Stomach (tissue), 19 donors: ENCODE measurements at places on chromosomes 2 and 18. TPM values are rescaled to one million over a fixed set of nuclear protein-coding genes. Genes with fewer than 3 reads are reported as not detected.

- no peak for DNase-seq
These were observed 606.0 kb upstream of the GCFC2 start for GRCh38 chr2:76316691-76317090.

- DNase-seq, result no peak
These were observed 106.5 kb downstream of the PIGN start for GRCh38 chr18:62080172-62080900.

DNA sequence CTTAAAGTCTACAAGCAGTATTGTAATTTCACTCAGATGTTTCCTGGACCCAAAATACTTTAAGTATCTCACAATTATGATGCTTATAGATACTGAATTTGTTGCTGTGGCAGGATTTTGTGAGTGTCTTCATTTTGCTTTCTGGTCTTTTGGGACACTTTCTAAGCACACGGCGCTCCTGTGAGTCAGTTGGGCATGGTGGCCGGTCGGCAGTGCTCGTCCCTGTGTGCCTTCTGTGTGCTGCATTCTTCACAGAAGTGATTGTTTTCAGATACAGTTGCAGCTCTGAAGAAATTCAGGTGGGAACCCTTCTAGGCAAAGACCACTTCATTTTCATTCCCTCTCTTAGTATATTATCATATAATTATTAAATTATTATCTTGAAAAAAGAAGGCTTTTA is 273.3 kb downstream of the ZNF407 start:
- DNase-seq, result no peak

DNA sequence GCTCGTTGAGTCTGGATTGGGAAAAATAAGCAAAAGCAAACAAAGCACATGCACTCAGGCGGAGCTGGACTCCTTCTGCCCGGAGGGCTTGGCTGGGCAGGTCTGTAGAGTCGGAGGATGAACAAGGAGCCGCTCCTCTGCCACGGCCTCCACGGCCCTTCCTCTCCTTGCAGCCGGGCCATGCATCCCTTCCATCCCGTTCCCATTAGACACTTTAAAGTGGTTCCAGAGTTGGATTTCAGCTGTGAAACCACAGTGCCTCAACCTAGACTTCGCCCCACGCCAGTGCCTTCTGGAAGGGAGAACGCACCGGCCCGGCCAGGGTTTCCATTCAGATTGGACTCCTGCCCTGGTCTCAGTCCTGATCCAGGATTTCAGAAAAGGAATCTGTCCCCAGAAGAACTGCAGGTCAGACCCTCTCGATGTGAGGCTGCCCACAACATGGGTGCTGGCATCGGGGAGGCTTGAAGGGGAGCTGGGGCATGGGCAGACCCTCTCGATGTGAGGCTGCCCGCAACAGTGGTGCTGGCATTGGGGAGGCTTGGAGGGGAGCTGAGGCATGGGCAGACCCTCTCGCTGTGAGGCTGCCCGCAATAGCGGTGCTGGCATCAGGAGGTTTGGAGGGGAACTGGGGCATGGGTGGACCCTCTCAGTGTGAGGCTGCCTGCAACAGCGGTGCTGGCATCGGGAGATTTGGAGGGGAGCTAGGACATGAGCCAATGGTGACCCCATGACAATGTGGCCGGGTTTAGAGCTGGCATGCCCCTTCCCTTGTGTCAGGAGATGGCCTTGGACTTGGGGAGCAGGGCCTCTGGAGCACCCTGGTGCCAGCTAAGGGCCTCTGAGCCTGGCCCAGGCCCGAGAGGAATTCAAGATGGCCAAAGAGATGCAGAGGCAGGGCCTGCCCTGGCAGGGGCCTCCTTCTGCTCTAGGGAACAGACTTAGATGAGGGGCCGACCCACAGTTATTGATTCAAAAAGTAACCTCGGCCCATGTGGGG is 304.5 kb downstream of the NDUFA10 start:
- DNase-seq, result no peak

The PREPL gene
- 27.7 TPM for total RNA-seq

The SPOPL gene
- 13.6 TPM for total RNA-seq

DNA sequence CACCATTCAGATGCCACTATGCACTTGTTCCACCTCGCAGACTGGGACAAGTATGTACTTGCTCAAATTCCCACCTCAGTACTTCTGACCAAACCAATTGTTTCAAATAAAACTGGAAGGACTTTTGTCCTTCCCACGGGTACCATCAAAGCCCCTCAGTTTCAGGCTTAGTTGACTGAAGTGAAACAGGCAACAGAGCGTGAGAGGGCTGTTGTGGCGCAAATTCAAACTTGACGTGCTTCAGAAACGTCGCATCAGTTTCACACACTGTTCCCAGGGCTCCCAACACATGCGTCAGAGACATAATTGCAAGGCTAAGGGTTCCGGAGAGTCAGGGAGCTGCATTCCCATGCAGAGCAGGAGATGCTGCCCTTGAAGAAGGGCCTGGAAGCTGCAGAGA is 33.7 kb downstream of the RNF152 start:
- no peak for DNase-seq

DNA sequence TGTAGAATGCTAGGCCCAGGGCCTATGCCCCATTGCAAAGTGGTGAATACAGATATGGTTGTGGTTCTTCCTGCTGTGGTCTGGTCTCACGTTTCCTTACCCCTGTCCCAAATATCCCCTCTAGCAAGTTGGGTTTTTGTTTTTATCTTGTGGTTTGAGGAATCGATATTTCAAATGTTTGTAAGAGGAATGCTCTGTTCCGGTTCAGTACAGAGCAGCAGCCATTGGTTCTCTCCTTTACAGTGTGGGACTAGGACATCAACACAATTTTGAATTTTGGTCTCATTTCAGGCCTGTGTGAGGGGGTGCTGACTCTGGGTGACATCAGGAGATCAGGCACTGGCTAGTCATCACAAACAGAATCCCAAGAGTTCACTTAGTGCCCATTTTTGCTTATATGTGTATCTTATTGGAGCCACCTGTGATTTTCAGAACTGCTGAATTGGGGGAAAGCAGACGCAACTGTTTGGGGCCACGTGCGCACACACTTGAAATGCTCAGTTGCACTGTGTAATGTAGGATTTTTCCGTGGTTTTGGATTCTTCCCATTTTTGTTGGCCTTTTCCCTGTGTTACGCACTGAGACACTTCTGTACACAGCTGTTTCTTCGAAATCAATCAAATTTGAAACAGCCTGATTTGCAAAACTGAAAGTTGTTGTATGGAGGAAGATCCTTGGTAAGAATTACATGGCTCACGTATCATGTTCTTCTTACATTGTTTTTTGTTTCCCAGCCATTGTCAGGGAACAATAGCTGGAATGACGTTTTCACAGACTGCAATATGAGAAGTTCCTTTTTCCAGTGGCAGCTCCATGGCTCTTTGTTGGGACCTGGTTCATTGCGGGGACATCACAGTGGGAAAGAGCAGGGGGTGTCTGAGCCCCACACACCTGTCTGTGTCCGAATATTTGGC is 8.6 kb downstream of the SH3BP4 start:
- DNase-seq, result no peak

DNA sequence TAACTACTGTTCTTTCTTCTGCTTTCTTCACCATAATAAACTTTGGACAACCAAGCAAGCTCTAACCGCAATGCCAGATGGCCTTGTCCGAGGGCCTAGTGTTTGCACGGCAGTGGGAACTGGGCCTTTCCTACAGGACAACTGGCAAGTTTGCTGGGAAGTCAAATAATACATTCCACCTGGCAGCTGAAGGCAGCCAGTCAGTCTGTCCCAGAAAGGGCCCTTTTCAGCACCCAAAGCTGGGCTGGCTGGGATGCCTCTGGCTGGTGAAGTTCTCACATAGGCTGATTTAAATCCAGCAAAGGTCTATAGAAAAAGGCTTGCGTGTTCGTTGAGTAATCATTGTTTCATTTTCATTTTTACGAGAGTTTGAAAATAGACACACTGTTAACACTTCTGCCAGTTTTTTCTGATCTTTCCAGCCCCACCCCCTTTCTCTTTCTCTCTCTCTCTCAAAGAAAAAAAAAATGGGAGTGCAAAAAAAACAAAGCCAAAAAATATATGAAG is 110.0 kb upstream of the EPAS1 start:
- peak; percentile 56 for DNase-seq

GRCh38 chr18:11761553-11761952 is 72.5 kb downstream of the GNAL start:
- DNase-seq, result no peak

DNA sequence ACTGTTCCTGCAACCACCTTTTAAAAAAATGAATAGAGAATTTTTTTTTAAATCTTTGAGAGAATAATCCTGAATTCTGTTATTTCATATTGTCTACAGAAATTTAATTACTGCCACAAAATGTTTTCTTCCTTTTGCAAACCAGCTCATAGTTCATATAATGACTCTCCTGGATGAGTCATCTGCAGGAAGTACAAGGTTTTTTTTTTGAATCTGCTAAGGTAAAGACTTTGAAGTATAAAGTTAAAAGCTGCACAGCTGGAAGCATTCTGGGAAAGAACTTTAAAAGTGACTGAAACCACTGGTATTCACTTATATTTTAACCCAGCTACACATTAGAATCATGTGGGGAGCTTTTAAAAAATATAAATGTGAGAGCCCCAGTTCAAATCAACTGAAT is 25.4 kb downstream of the SESTD1 start:
- DNase-seq, result no peak

- DNase-seq, result no peak
These were observed 103.3 kb downstream of the POLR1A start for GRCh38 chr2:86002375-86002774.

- no peak for DNase-seq
These were observed 149.0 kb downstream of the DSEL start for GRCh38 chr18:67367540-67367939.

DNA sequence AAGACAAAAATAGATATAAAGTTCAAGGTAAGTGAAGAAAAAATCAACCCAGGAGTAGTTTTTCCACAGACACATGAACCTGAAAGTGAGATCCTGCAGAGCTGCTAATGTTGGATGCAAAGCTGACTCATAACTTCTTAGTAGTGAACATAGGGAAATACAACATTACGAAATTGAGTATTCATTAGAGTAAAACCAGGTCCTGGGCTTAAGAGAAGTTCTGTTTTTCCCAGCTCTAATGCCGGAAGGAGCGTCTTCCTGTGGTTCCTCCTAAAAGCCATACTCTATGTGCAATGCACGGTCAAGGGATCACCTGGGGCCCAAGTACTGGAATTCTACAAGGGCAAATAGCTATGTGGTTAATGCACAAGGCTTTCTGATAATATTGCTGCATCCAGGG is 141.7 kb downstream of the RBMS1 start:
- no peak for DNase-seq

DNA sequence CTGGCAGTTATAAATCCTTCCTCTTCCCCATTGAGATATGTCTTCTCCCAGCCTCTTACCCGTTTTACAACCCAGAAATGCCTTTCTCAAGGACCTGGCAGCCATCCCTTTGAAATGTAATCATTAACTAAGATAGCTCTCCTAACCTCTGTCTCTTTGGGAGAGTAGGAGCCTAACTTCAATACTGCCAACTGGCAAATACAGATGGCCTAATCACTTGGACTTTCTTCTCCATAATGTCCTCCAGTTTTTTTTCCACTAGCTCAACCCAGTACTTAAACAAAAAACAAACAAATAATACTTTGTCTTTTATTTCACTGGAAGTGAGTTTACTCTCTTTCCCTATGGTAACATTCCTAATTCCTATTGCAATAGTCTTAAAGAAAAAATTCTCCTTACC is 1391.1 kb downstream of the SUCLG1 start:
- DNase-seq, result no peak

DNA sequence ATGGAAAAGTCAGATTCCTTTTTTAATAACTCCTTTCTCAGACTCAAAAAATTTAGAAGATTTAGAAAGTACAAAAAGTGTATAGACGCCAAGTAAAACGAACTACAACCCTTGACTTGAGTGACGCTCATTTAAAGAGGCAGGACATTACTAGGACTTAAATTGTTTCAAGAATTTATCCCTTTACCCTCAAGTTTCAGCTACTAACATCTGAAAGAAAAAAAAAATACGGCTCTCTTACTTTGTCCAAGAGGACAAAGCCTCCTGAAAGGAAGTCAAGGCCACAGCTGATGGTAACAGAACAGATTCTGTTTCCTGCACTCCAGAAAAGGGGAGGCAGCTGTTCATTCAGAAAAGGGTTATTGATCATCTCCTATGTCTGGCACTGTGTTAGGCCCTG is 57.6 kb upstream of the PKDCC start:
- DNase-seq, result no peak

The FOXD4L1 gene
- 0.58 TPM for total RNA-seq

The LOXHD1 gene
- total RNA-seq, result 0.45 TPM

GRCh38 chr18:57959278-57959677 is 84.7 kb upstream of the NEDD4L start:
- DNase-seq, result peak; percentile 81

- DNase-seq, result no peak
These were observed 92.3 kb downstream of the MYT1L start for GRCh38 chr2:2238726-2239269.

GRCh38 chr2:15412309-15412708 is 148.8 kb downstream of the NBAS start:
- no peak for DNase-seq

DNA sequence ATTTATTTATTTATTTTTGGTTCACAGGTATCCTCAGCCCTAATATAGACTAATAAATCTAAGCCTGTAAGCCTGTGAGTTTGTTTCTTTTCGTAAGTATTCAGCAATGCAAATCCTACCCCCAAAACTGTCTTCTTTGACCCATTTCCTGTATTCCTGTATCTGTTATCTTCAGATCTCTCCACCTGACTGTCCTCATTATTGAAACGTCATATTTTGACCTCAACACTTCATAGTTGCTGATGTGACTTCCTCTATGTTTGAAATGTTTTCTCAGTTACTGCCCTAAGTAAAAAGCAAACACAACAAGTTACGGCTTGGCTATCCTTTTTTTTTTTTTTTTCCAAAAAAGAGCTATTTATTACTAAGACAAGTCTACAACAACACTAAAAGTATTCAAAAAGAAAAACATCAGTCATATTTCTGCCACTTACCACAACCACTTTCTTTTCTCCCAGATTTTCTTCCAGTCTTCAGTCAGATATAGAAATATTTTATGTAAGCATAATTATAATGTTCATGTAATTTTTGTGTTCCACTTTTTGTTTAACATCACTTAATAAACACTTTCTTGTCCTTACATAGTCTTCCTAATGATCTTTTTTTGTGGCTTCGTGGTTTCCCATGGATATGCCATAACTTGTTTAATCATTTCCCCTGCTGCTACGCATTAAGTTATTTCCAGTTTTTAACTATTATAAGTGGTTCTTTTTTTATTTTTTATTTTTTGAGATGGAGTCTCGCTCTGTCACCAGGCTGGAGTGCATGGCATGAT is 45.0 kb upstream of the EML4 start:
- no peak for DNase-seq

GRCh38 chr18:43277164-43277600 is at the start of gene SYT4:
SYT4 (minus strand) TSS chr18:43277490; CDS start chr18:43277281, 209 bp downstream.
- DNase-seq, result peak; percentile 89

DNA sequence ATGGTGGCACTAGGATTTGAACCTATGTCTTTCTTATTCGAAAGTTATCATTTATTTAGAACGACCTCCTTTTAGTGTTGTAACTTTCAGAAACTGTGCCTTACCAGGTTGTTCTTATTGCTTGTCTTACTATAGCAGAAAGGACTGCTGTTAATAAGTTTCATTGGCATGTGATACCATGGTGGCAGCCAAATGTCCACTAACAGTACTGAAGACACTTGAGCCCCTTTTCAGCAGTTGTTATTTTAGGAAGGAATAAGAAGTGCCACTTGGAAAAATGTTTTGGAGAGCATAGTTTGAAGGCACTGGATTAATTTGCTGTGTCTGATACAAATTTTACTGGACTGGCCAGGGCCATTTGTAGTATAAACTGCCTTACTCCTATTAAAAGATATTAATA is 37.7 kb downstream of the CEP192 start:
- no peak for DNase-seq

The RAB17 gene
- total RNA-seq, result 16.3 TPM

GRCh38 chr2:16081316-16082200 is 141.2 kb downstream of the MYCN start:
- DNase-seq, result no peak

GRCh38 chr2:95018301-95018700 is 7.2 kb upstream of the MAL start:
- DNase-seq, result no peak
